ENCODE measurements at places on chromosomes 13 and 19.

DNA sequence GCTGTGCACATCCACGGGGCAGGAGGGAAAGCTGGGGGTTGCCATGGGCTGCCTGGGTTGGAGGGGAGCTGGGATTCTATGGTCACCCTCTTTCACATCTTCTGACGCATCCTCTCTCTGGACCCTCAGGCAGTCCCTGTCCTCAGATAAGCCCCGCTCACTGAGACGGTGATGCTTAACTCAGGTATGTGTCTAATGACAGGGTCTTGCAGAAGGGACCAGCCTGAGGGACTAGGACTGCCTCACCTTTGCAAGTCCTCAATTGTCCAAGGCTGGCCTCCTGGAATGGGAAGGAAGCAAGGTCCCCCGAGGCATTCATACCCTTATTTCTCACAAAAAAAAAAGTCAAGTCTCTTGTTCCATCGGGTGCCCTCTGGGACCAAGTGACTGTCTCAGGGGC, 37.7 kb upstream of the CCNE1 start:
- DNase-seq, result no peak

DNA sequence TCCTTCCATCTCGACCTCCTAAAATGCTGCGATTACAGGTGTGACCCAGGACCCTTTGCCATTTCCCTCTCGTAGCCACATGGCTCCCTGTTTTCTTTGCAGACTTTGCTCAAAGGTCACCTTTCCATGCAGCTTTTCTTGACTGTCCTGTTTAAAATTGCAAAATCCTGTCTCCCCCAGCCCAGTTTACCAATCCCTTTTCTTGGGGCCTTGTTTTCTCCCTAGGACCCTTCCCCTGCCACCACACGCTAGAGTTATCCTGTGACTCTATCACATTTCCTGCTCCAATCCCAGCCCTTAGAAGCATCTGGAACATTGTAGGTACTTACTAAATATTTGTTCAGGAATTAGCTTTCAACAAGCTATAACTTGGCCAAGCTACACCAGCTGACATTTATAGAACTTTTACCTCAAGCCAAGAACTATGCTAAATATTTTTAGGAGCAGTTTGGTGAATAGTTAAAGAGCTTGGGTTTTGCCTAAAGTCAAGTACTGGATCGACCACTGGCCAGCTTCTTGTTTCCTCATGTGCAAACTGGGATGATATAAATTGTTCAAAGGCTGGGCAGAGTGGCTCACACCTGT, 9.1 kb upstream of the SERTAD3 start:
- no peak for DNase-seq

- no peak for DNase-seq
These were observed 63.1 kb downstream of the SLITRK1 start for GRCh38 chr13:83819156-83819555.

- peak; percentile 77 for DNase-seq
These were observed 11.9 kb downstream of the LTBP4 start for GRCh38 chr19:40612831-40613689.

- DNase-seq, result peak; percentile 61
These were observed 67.6 kb upstream of the TDRD3 start for GRCh38 chr13:60329221-60329923.

GRCh38 chr13:40061466-40062450, 406.3 kb downstream of the COG6 start:
- DNase-seq, result no peak

GRCh38 chr19:40304306-40304705, 19.2 kb upstream of the AKT2 start:
- no peak for DNase-seq

DNA sequence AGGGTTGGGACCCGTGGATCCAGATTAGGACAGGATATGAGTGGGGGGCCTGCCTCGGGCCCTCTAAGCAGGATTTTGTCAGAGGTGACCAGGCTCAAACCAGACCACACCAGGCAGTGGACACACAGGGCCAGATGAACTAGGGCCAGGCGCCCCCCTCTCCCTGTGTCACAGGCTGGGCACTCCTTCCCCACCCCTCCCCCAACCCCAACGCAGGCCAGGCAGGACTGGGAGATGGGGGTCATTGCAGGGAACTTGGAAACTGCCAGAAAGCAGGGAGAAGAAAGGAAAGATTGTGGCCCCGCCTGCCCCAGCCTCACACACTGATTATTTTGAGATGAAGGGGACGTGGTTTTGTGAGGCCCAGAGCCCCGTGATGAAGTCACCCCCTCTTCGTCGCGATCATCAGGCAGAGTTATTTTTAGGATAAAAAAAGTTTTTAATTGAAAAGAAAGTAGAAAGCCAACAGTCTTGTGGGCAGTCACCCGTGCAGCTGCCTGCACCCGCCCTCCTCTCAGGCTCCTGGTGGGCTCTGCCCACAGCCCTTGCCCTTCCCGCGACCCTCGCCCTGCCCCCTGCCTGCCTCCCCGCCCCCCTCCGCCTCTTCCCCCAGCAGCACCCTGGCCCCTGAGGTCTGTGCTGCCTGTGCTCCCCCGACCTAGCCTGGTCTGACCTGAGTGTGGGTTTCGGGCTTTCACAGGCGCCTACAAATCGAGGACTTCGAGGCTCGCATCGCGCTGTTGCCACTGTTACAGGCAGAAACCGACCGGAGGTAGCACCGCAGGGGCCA, 1.9 kb upstream of the YJEFN3 start:
- no peak for DNase-seq

GRCh38 chr19:47056411-47056810, 8.0 kb upstream of the TMEM160 start:
- no peak for DNase-seq

DNA sequence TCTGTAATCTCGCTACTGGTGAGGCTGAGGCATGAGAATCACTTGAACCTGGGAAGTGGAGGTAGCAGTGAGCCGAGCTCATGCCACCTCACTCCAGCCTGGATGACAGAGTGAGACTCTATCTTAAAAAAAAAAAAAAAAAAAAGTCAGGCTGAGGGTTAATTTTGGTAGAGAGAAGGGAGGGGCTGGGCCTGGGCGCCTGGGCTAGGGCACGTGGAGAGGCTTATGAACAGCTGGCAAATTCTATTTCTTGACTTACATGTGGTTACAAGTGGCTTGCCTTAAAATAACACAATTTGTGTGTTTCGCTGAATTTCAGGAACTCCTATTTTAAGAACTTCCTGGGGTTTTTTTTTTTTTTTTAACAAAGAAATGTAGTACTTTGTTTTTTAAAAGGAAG, 47.6 kb upstream of the MAP3K10 start:
- DNase-seq, result no peak

DNA sequence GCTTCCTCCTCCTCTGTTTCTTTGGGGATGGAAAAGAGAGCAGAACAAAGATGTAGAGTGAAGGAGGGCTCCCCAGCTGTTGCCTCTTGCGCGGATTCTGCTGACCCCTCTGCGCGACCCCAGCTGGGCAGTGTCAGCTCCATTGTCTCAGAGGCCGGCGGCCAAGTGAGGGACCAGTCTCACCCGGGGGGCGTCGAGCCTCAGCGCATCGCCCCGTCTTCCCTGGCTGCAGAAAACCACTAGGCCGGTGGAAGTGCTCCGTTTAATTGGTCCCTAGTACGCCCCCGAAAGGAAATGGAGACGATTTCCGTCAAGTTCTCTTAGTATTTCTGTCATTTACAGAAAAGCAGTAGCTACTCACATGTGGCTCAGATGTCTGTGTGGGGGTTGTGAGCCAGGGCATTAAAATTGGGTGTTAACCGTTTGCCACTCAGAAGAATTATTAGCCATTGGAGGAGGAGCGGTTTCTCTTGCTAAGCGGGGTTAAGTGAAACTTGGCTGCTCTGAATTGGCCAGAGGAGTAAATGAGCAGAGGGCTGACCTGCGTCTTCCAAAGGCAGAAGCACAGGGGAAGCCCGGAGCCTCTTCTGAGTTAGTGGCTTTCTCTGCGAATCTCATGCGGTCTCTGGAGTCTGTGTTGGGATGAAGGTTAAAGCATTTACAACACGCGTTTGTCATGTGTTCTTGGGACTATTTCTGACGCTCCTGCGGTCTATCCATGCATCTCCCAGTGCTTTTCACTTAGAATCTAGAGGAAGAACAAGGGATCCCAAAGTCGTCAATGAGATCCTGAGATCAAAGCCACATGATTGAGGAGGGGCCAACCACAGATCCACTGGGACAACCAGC, 132.8 kb upstream of the MYO16 start:
- DNase-seq, result peak; percentile 10

DNA sequence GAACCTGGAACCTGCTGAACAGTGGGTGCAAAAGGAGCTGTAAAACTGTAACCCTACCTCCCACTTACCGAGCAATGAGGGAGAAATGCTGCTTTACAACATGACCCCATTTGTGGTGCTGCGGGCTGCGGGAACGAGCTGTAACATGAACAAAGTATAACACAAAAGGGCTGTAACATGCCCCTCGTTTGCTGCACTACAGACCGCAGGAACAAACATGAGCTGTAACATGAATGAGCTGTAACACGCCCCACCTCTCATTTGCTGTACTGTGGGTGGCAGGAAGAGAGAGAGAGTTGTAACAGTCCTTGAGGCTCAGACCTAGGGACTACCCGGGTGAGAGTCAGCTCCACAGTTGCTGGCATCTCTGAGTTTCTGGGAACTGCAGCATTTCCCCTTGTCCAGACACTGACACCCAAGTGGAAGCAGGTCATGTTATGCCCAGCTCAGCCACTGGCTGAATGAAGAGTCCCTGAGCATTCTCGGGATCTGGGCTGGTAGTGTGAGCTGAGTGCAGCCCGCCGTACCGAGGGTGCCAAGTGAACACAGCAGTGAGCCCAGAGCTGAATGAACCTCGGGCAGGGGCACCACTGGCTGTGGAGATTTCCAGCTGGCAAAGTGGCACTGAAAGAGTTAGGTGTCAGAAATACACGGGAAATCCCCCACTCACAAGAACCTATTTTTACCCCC, 1385.3 kb upstream of the SPRY2 start:
- no peak for DNase-seq

GRCh38 chr13:113764793-113765563, 6.0 kb downstream of the TMEM255B start:
- no peak for DNase-seq

DNA sequence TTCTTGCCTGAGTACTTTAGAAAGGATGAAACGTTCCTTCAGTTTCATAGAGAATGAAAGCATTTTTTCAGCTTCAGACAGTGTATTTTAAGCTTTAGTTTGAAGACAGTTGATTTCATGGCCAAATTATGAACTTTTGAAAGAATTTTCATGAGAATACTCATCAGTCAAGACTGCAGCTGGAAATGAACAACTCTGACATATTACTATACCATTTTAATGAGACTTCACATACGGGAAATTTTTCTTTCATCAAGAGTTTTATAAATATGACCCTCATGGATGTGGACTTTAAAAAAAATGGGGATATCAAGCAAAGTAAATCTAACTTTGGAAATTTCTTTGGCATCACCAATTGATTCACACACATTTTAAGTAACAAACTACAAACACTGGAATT, 6.4 kb downstream of the LATS2 start:
- no peak for DNase-seq

- no peak for DNase-seq
These were observed 4.3 kb upstream of the POSTN start for GRCh38 chr13:37602733-37603381.

DNA sequence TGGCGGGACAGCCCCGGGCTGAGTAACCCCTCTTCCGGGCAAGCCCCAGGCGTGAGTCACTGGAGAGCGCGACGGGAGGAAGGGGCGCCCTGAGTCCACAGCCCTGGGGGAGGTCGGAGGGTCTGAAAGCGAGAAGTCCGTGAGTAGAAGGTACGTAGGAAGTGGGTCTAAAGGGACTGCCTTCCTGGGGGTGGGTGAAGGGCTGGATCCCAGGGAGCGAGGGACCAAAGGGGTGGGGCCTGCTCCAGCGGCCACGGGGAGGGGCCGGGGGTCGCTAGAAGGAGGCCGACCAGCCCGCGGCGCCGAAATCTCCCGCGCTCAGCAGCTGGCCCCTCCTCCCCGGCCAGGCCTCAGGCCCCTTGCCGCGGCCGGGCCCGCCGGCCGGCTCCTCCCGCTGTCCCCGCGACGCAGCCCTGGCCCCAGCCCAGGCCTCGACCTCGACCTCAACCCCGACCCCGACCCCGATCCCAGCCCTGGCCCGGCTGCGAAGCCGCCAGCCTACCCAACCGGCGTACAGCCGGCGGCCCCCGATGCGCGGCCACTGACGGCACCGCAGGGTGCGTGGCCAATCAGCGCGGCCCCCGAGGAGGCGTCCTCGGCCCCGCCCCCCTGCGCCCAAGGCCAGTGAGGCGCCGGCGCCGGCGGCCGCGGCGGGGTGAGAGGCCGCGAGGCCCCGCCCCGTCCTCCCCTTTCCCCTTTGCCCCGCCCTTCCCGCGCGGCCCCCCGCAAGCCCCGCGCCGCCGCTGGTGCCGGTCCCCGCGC, 22.6 kb downstream of the IPO5 start:
- DNase-seq, result peak; percentile 93

DNA sequence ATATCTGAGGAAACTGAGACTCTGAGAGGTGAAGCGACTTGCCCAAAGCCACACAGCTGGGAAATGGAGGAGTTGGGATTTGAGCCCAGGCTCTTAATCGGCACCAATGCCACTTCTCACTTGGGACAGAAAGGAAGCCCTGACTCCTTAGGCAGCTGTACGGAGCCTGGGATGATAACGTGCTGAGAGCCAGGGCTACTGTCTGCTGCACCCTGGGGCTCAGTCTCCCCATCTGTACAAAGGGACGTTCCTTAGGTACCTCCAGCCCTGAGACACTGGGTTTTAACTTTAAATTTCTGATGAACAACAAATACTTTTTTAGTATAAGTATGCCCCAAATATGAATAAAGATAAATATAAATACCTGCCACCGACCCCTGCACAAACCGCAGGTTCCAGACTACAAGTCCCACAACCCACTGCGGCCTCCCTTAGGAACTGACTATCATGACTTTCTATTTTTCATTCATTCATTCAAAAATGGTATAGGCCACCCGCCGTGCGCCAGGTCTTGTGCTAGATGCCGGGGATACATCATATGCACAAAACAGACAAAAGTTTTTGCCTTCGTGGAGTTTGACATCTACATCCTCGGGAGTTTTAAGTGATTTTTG, 776 bp upstream of the NCLN start:
- DNase-seq, result peak; percentile 57

DNA sequence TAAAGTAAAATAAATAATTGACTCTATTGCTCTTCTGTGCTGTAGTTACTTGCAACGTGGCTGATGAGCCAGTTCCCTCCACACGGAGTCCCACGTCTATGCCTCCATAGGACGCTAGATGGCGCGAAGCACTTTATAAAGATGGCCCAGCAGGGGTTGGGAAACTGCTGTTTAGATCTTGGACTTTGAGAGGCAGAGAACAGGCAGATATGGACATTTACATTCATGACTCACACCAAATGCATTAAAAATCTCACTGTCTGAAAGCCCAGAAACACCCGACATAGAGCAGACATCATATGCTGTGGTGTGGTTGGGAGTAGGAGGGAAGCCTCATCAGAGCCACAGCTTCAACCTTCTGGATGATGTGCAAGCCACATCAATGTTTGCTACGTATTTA, 643.1 kb upstream of the ARGLU1 start:
- DNase-seq, result peak; percentile 80

Data from endothelial cell (in vitro differentiated cells).